ENCODE measurements at places on chromosomes 11 and 22.
A peak's percentile ranks its signal among the peaks of the same experiment; 100 is the strongest.

DNA sequence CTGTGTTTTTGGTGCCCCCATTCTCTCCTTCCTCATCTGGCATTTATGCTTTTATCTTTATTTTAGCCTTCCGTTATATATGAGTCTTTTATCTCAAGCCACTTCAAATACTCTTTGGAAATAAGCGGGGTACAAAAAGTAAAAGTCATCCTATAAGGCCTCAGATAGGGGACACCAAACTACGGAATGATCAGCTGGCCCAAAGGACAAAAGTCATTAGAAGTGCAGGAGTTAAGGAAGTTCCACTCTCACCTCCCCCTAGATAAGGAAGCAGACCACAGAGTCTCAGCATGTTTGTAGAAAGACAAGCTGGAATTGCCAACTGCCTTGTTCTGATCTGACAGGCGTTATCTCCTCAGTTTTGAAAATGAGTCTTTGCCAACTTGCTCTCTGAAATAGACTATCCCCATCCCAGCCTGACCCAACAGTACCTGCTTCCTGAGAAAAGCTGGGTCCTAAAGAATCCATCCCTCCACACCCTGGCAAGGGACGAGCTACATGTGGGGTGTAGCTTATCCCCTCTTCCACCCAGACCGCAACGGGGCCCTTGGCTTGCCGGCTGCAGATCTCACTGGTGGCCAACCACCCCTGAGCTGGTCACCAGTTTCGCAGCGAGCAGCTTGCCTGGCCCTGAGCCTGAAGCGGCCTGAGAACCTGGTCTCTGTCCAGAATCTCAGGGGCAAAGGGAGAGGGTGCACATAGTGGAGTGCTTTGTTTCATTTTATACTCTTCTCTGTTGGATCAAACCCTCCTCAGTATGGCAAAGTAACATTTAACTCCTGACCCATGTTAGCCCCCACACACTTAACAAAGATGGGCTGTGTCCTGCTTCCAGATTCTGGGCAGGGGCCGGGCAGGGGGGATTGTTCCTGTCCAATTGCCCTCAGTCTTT lies 13.8 kb downstream of the FADS2 start:
- DNase-seq, result no peak

GRCh38 chr11:125498521-125498920 lies 2.5 kb upstream of the FEZ1 start:
- no peak for DNase-seq

DNA sequence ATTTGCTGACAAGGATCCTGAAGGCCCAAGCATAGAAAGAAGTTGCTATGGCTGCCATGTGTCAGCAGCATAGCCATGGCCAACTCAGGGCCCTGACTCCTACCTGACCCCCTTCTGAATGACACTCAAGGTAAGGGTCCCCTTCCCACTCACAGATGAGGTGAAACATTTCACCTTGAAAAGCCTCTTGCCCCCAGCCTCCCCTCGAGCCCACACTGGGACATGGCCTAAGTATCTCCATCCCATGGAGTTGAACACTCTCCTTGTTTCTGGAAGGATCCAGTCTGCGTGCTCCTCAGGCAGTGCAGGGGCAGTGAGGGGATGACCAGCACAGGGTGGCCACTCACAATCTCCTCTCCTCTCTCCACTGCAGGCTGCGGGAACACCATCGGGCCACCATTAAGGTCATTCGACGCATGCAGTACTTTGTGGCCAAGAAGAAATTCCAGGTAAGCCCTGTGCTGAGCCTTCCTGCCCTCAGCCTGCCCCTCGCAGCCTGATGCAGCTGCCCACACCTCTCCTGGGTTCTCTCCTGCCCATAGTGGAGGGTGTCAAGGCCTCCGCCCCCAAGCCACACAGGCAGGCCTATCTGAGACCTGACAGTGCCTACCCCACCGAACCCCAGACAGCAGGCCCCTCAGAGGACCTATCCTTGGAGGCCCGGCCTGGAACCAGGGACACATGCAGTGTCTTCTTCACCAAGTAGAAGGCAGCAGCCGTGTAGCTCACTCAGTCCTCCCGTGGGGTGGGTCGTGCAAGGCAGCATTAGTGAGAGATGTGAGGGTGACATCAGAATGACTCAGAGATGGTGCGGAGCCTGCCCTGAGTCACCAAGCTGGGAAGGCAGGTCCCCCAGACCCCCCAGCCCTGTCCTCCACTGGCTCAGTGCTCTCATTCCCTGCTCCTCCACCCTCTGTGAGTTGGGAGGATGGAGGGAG lies 68.9 kb upstream of the KCNQ1OT1 start:
- no peak for DNase-seq

- peak; percentile 69 for DNase-seq
Measured at GRCh38 chr11:78961937-78962701, 387.5 kb upstream of the NARS2 start.

DNA sequence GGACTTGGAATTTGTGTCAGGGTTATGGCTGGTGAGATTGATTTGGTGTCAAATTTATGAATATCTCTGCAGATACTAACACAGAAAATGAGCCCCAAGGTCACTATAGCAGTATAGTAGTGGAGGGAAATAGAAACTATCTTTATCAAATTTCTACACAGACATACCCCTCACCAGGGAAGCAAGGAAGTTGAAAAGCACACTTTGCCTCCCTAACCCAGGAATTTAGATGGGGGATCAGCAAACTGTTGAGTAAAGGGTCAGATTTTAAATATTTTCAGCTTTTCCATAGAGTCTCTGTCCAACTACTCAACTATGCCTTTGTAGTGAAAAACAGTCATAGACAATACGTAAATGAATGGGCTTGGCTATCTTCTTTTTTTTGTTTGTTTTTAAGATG lies 12.8 kb downstream of the CRKL start:
- DNase-seq, result no peak

- no peak for DNase-seq
Measured at GRCh38 chr11:108199446-108200321, 22.8 kb downstream of the NPAT start.

DNA sequence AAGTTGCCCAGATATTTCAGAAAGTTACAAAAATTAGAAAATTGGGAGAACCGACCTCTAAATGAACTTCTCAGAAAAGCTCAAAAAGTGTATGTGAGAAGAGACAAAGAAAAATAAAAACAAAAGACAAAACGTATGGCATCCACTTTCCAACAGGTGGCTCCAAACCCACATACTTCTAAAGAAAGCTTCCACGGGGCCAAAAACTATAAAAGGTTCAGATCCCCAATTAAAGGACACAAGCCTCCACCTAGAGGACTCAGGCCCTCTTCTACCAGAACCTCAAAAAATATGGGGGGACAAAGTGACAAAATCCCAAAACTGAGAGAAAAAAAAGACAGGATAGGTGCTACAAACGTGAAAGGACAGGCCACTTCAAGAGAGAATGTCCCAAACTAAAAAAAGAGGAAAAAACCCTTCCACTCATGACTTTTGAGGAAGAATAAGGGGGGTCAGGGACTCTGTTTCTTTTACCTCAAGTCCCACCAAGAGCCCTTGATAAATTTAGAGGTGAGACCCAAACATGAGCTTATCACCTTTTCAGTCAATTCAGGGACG lies 8.8 kb downstream of the SCGB2A1 start:
- peak; percentile 36 for DNase-seq

DNA sequence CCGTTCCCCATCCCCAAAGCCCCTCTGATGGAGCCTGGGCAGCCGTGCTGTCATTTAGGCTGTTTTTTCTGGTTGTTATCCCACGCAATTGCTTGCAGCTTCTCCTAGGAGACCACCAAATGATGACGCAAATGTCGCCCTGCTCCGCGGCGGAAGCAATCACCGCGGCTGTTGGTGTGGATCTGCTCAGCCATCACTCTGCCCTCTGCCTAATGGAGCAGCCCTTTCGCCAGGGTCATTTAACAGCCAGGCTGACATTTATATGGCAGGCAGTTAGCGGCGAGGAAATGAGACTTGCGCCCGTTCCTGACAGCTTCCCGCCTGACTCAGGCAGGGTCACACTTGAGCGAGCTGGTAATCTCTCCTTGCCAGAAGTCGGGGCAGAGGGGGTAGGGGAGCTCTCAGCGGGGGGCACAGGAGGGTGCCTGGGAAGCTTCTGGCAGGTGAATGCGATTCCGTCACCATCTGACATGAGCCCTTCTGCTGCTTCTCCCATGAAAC lies 97.9 kb upstream of the RTL6 start:
- no peak for DNase-seq

DNA sequence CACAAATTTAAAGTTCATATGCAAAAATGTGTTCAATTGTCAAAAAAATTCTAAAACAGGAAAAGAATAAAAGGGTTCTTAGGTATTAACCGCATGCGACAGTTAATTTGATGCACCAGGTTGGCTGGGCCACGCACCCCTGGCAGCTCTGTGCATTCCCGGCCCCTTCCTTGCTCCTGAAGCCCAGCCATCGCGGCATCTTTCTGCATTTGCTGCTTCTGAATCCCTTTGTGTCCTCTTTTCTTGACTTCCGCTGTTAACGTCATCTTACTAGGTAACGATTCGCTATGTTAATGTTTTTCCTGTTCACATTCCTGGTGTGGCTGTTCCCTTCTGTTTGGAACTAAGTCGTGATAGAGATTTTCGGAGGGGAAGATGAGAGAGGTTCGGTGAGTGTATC lies 7.9 kb upstream of the KLHDC7B start:
- DNase-seq, result no peak

DNA sequence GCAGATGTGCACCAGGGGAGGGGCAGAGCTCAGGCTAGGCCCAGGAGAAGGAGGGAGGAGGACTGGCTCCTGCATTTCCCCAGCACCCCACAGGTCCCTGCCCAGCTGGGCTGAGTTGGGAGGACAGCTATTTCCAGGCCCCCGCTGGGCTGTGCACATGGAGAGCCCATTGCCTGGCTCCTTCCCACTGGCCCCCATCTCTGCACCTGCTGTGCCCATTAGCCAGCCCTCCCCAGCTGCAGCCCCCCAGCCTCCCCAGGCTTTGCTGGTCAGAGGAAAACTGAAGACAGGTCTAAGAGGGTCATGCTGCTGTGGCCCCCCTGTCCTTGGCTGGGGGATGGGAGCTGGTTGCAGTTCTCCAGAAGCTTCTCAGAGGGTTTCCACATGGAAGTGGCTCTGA lies 81.8 kb upstream of the SHANK2 start:
- no peak for DNase-seq

DNA sequence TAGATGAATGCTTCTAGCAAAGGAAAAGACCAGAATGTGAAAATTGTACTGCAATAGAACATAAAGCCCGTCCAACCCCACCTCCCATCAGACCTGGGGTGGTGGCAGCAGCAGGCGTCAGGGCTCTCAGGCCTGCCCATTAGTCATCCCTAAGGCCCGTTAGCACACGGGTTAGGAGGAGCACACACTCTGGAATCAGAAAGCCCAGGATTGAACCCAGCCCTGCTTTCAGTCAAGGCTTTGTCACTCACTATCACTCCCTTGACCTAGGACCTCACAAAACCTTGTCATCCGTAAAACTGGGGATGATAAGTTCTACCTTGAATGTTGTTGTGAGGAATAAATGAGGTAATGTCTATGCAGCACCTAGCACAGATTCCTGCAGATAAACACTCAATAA lies 26.9 kb downstream of the MICAL3 start:
- DNase-seq, result no peak

DNA sequence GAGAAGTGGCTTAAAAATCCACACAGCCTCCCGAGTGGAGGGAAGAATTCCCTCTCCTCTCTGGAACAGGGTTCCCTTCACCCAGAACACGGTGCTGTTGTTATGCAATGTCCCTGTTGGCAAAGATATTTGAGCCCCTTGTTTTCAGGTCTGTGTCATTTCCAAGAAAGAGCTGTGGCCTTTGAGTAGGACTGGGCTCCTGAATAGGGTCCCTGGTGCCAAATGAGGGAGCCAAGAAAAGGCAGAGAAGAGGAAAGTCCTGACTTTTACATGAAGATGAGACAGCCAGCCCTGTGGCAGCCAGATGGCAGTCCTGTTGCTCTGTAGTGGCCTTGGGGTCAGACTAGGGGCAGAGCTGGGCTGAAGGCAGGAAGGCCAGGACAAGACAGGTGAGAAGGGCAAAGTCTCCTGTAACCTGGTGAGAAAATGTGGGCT lies 51.2 kb upstream of the ELF5 start:
- no peak for DNase-seq

GRCh38 chr11:62420882-62421281 lies 2.0 kb downstream of the SCGB1A1 start:
- no peak for DNase-seq

Measured in NT2/D1 (cell line).